Stimulated activated CD4-positive, alpha-beta T cell treated with anti-CD3 and anti-CD28 coated beads, TNF-alpha, amount 100 ng/mL, for 1 hour (primary cell): ENCODE measurements at places on chromosomes 7 and 10.

GRCh38 chr7:21276471-21277035 lies 151.3 kb upstream of the SP4 start:
- DNase-seq, result no peak

- no peak for DNase-seq
These were observed 1.9 kb downstream of the KCTD7 start for GRCh38 chr7:66630531-66630930.

- DNase-seq, result no peak
These were observed 31.0 kb upstream of the ADRB1 start for GRCh38 chr10:114012650-114013049.

GRCh38 chr10:12603766-12604470 lies 254.6 kb downstream of the CAMK1D start:
- DNase-seq, result no peak

GRCh38 chr7:27118580-27118979 lies 12.0 kb downstream of the HOXA4 start:
- no peak for DNase-seq

DNA sequence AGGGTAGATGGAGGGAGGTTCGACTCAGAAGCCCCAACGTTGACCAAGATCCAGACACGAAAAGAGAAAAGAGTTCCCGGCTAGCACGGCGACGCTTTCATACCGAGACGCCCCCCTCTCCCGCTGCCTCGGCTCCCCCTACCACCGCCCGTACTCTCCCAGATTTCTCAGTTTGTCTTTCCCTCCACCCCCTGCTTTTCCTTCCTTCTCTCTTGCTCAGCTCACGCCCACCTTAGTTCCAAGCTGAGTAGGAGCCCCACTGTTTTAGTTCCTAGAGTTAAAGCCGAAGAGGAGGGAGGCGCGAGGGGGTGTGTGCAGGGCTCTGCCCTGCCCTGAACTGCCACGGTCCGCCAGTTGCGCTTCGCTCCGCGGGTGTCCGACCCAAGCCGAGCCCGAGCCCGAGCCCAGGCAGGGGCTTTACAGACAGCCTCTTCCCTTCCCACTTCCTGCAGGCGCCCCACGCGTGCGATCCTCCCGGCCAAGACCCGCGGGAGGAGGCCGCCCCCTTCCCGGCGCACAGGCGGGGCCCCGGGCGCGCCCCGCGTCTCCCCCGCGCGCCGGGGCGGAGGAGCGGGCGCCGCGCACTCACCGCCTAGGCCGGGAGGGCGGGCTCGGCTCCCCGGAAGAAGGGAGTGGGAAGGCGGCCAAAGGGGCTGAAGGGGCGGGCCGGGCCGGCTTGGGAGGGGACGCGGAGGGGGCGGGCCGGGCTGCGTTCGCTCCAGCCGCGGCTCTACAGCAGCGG lies at the start of gene EPHB6:
EPHB6 (plus strand) TSS at position 705 of the 742 bp plus-strand sequence. CDS start 8,152 bp downstream, outside the sequence.
- no peak for DNase-seq

- no peak for DNase-seq
These were observed 637.8 kb downstream of the CNTNAP2 start for GRCh38 chr7:146754385-146754784.

- no peak for DNase-seq
These were observed 218.8 kb downstream of the EBF3 start for GRCh38 chr10:129745186-129745750.

DNA sequence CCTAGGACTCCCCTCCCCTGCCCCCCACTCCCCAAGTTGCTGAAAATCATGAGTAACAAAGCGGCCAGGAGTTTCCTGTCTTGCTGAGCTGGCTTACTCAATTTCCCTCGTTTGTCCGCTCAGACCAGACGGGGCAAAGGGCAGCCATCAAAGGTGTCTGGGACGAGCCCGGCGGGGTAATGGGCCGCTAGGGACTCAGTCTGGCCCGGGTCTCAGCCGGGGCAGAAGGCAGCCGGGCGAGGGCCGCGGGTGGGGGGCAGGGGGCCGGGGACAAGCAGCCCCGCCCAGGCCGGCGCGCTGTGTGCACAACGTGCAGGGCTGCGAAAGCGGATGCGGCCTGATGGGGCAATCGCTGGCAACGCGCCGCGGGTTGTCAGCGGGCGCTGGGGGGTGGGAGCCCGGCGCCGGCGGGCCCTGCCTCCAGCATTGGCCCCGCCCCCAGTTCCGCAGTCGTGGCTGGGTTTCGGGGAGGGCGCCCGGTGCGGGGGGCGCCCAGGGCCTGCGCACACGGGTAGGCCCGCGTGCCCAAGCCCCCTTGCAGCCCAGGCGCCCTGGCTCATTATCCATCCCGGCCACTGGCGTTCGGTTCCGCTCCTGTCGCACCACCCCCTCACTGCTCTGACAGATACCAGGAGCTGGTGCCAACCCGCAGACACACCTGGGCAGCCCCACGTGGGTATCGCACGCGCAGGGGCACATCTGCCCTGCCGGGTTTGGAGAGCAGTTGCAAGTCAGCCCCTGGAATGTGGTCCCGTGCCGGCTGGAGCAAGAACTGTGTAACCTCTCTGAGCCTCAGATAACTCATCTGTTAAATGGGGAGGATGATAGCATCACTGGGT lies 35.1 kb downstream of the DNAJB12 start:
- peak; percentile 59 for DNase-seq

GRCh38 chr10:29882766-29883165 lies 176.6 kb downstream of the JCAD start:
- DNase-seq, result no peak

- no peak for DNase-seq
These were observed 28.8 kb downstream of the PFKP start for GRCh38 chr10:3096149-3096548.

GRCh38 chr7:151275813-151276577 lies 27.5 kb upstream of the SMARCD3 start:
- no peak for DNase-seq

DNA sequence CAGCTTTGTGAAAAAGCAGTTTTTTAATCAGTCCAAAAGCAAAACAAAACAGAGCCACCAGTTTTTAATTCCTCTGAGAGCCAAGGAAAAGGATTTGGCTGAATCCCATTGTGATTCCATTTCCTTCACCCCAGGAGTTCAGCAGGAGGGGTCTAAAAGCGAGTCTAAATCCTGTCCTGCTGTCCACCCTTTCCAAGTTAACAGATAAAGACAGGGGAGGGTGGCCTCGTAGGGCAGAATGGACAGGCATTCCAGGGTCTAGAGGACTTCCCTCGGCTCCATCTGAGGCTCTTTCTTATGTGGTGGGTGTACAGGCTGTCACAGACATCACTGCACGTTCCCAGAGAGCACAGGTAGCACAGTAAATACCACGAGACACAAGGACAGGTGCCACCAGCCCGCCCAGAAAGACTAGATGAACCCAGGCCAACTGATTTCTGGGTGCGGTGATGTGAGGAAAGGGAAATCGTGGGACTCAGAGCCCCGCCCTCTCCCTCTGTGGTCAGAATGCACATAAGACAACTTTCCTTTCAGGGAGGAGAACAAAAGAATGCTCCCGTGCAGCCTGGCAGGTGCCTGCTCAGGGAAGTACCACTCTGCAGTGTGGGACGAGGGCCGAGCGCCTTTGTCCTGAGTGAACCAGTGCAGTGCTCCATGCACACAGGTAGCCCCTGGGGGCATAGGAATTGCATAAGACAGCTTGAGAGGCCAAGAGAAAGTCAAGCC lies 119.7 kb downstream of the ABLIM1 start:
- DNase-seq, result peak; percentile 28

DNA sequence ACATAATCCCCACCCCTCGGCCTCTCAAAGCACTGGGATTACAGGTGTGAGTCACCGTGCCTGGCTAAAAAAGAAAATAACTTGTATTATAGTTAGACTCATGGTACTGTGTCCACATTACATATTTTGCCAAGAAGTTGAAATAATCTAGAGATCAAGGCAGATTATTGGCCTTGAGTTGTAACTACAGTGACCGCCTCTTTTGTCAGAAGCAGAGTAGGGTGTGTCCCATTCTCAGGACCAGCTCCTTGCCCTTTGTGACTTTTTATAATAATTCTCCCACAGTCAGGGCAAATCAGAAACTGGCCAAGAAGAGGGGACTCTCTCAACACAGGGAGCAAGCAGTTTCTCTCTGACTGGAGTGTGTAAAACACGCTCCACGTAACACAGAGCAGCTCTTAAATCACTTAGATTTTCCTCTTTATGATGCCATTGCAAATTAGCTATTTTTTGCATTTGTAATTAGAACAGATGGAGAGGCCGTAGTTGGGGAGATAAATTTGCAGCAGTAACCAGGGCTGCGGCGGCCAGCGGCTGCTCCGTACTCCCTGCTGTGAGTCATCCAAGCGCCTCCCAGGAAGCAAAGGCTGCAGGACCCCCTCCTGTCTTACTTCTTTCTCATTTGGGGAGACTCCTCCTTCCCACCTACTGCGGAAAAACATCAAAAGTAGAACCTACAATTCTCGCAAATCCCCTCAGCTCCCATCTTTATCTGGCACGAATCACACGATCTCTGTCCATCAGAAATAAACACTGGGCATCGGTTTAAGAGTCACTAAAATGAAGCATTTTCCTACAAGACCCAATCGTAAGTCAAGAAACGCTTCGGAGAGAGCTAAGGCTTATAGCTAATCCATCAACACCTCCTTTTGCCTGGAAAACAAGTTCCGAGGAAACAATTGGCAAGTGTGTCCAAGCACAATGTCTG lies 32.1 kb upstream of the MSRB2 start:
- DNase-seq, result no peak

DNA sequence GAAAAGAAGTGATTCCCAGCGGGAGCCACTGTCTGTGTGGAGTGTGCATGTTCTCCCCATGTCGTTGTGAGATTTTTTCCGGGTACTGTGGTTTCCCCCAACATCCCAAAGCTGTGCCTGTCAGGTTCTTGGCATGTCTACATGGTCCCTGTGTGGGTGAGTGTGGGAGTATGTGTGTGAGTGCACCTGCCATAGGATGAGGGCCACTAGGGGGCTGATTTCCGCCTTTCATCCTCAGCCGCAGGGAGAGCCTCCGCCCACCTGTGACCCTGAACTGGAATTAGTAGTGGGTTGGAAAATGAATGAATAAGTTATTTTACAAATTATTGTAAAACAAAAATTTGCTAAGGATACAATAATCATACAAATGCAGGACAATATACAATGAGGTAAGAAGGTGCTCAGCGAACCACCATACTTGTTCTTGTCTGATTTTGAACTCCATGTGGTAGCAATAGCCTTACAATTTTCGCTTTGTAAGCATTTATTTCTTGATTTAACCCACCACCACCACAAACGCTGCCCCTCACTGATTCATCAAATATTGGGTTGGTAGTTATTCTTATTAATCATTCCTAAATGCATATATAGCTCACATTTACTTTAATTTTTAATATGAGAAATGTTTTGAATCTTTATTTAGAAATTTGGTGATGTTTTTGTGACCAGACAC lies 641.2 kb upstream of the VSTM2A start:
- DNase-seq, result no peak

GRCh38 chr10:27100813-27101347 lies 586 bp upstream of the ANKRD26 start:
- no peak for DNase-seq

DNA sequence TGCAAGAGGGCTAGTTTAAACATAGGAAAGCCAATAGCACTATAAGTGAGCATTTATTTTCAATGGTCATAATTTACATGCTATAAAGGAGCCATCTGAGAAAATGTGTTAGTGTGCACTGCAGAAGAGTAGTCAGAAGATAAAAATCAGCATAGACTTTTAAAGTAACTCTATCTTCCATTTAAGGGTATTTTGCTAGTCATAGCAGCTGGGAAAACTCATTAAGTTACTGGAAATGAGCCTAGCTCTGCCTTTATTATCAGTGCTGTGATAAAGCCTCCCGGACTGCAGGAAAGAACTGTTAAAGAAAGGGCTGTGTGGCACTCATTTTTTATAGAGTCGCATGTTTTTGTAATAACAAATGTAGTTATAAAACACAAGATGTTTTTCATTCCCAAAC lies 825.8 kb upstream of the POM121L12 start:
- DNase-seq, result no peak

DNA sequence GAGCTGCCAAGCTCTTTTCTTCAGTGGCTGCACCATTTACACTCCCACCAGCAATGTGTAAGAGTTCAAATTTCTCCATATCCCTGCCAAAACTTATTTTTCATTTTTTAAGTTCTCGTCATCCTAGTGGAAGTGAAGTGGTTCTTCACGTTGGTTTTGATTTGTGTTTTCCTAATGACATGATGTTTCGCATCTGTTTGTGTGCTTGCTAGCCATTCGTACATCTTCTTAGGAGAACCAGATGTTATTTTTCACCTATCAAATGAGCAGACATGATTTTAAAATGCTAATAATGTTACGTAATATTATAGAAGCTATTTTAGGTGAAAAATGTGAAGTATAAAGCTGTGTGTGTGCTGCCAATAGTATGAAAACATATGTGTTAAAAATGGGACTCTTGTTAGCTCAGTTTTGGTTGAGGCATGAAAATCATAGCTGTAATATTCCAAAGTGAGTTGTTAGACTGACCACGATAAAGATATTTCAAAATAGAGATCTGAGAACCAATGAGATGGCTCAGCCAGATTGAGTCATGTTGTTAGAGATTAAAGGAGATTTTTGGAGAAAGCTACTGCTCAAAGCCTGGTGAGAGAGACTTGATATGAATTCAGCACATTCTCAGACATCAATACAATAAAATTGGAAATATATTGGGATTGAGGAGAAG lies 25.9 kb upstream of the GALNT11 start:
- no peak for DNase-seq

DNA sequence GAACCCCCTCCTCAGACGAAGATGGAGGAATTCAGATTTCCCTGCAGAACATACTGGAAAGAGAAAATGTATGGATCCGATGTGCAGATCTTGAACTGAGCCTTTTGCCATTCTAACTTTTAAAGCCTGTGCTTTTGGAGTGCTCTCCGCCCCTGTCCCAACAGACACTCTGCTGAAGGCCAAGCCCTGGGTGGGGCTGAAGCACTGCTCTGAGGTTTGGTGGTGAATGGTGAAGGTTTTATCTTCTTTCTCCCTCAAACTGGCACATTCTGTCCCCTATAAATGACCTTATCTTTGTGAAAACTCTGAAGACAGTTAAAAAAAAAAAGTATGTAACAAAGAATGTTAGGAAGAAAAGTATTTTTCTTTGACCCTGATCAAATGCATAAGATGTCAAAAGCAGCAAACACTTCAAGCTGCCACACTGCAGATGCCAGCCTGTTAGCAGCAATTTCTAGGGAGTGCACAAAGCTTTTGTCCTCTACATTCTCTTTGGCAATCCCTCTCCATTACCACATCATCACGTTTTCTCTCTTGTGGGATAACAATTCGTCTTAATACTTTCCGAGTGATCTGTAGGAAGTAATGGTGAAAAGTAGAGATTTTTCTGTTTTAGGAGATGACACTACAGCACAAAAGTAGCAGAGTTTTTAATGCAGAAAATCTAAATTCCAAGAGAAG lies 137.3 kb upstream of the CCDC6 start:
- no peak for DNase-seq

- no peak for DNase-seq
These were observed 67.7 kb upstream of the SVIL start for GRCh38 chr10:29702273-29703164.

- no peak for DNase-seq
These were observed 223.0 kb downstream of the ELFN1 start for GRCh38 chr7:1893036-1893435.

- no peak for DNase-seq
These were observed 169.8 kb downstream of the WNT2 start for GRCh38 chr7:117153016-117153545.

- DNase-seq, result no peak
These were observed 499.5 kb upstream of the GALNT17 start for GRCh38 chr7:70632400-70632799.

GRCh38 chr7:122300956-122301833 lies 3.4 kb downstream of the FEZF1 start:
- no peak for DNase-seq

- DNase-seq, result no peak
These were observed 23.8 kb downstream of the PALD1 start for GRCh38 chr10:70502406-70502805.
